ENCODE measurements at places on chromosomes 7 and 10.

- DNase-seq: no peak
Measured at GRCh38 chr10:110625356-110625894, 18.7 kb upstream of the RBM20 start.

- no peak for DNase-seq
Measured at GRCh38 chr7:1106793-1107421, 19.0 kb downstream of the GPER1 start.

GRCh38 chr10:34434119-34434594 lies 380.9 kb downstream of the PARD3 start:
- no peak for DNase-seq

DNA sequence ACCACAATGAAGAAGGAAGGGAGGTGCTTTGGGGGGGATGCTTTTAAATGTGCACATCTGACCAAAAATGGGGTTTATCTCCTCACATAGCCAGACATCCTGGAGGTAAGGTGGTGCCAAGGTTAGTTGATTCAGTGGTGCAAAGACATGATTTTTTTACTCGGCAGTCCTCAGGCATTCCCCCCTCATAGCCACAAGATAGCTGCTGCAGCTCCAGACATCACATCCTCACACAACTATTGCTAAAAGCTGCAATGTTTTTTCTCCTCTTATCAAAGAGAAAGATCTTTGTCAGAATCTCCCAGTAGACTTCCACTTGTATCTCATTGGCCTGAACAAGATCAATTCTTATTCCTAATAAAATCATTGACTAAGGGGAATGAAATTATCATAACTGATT lies 141.3 kb upstream of the ZNF438 start:
- no peak for DNase-seq

- DNase-seq: no peak
Measured at GRCh38 chr7:16589881-16590280, 55.7 kb downstream of the ANKMY2 start.

GRCh38 chr7:92914645-92915044 lies 78.3 kb upstream of the CDK6 start:
- DNase-seq: no peak

- DNase-seq: no peak
Measured at GRCh38 chr10:61223576-61223975, 229.6 kb downstream of the TMEM26 start.

- no peak for DNase-seq
Measured at GRCh38 chr7:95897557-95898251, 125.3 kb downstream of the DYNC1I1 start.

DNA sequence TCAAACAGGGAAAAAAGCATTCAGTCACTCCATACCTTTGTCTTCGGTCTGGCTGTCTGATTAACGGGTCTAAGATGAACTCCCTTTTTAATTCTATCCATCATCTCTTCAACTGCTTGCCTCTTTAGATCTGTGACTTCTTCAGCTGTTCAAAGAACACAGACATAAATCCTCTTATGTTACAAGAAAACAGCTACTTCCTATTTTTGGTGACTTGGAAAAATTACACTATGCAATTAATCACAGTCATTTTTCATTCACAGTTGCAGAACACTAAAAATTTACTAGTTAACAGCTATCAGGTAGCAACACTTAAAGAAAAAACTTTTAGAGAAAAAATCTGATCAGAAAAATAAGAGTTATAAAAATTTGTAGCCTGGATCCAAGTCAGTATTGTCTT lies 66.0 kb downstream of the ENO4 start:
- no peak for DNase-seq
